Heart right ventricle (tissue), 16 donors: ENCODE measurements at places on chromosomes 5 and 9. TPM values are rescaled to one million over a fixed set of nuclear protein-coding genes. Genes with fewer than 3 reads are reported as not detected.

Gene PLPP6
- total RNA-seq = 2.2 TPM

Gene TMOD1
- total RNA-seq = 164 TPM

Gene C7
- total RNA-seq = 43.9 TPM

Gene LECT2
- total RNA-seq = not detected

Gene EIF4E1B
- not detected for total RNA-seq

Gene FBN2
- 15.9 TPM for total RNA-seq

Gene THBS4
- total RNA-seq = 67.8 TPM

Gene SPATA9
- not detected for total RNA-seq

Gene MLANA
- not detected for total RNA-seq

Gene CA9
- total RNA-seq = 13.2 TPM

Gene LCP2
- 35.1 TPM for total RNA-seq

Gene LCN6
- 2.9 TPM for total RNA-seq

Gene LCN15
- total RNA-seq = 0.85 TPM

Gene IL5
- not detected for total RNA-seq

Gene SLC1A1
- 1.8 TPM for total RNA-seq

Gene FBLL1
- total RNA-seq = not detected

Gene OTP
- not detected for total RNA-seq

Gene HDHD3
- total RNA-seq = 40.3 TPM

Gene SOHLH1
- total RNA-seq = not detected

Gene GALNT12
- 1.0 TPM for total RNA-seq

Gene GABRA1
- not detected for total RNA-seq

Gene FOXD4L6
- total RNA-seq = not detected

Gene PRDM9
- not detected for total RNA-seq

Gene CDC37L1
- total RNA-seq = 29.8 TPM

Gene PCA3
- not detected for total RNA-seq

Gene SMIM27
- total RNA-seq = 12.7 TPM

Gene SLC45A2
- 0.15 TPM for total RNA-seq

Gene DNLZ
- 34.9 TPM for total RNA-seq

Gene RAB24
- total RNA-seq = 15.9 TPM

Gene ECM2
- total RNA-seq = 9.9 TPM

Gene PCDHB3
- total RNA-seq = 2.0 TPM

Gene BTNL3
- not detected for total RNA-seq

Gene IFNW1
- total RNA-seq = not detected

Gene MLLT3
- 11.4 TPM for total RNA-seq

Gene EMB
- 25.0 TPM for total RNA-seq

Gene SMIM32
- total RNA-seq = not detected

Gene AGXT2
- total RNA-seq = not detected

Gene SPATA24
- total RNA-seq = 15.6 TPM

Gene PCSK1
- total RNA-seq = not detected

Gene CLK4
- total RNA-seq = 18.5 TPM

Gene MBLAC2
- 4.8 TPM for total RNA-seq

Gene SLC24A2
- not detected for total RNA-seq

Gene PCDHB16
- total RNA-seq = 0.98 TPM

Gene ANKRD20A1
- total RNA-seq = 1.6 TPM

Gene UBAP1
- 42.4 TPM for total RNA-seq

Gene WNK2
- 170 TPM for total RNA-seq

Gene CDC20B
- total RNA-seq = not detected

Gene HTR1A
- not detected for total RNA-seq

Gene PTGDS
- total RNA-seq = 2,904 TPM

Gene HMMR
- total RNA-seq = 0.49 TPM
